ENCODE measurements at places on chromosomes 1 and 21. TPM values are rescaled to one million over a fixed set of nuclear protein-coding genes. Genes with fewer than 3 reads are reported as not detected.

- peak overlapping the region; percentile 48 for H3K4me3 ChIP-seq
- H3K36me3 ChIP-seq: no peaks in the 10 kb centered on the region
- no peaks in the 10 kb centered on the region for H3K27me3 ChIP-seq
- DNase-seq: peak; percentile 72
- H3K27ac ChIP-seq: no peak overlapping the region
- peaks cover 82% of the 10 kb centered on the region for H3K4me1 ChIP-seq
These were observed 12.1 kb upstream of the NES start for GRCh38 chr1:156689035-156689952.

DNA sequence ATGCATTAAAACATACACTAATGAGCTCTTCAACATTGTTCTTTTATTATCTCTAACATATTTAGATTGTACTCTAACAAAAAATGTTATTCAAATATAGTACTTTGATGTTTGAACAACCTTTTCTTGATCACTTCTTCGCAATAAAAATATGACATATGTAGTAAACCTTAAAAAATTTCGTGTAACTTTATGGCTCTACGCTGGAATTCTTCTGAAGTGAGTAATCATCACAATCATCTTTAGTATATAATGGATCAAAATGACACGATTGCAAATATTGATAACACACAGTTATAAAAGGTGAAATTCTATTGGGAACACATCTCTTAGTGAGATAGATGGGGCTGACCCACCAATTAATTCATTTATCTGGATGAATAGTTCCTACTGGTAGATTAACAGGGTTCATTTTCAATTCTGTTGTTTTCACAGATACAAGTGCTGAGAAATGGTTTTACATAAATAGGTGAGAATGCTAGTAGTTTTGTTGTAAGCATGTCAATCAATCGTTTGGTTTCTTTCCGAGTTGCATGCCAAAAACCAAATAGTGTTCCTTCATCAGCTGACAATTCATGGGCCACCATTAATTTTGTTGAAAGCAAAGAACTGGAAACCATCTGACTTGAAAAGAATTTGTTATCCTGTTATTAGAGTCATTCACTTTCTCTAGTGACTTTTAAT is 1.5 kb upstream of the ZMPSTE24 start:
- peak overlapping the region; percentile 99 for H3K4me3 ChIP-seq
- H3K27me3 ChIP-seq: no peaks in the 10 kb centered on the region
- H3K27ac ChIP-seq: peak overlapping the region; percentile 96
- no peak for DNase-seq
- H3K4me1 ChIP-seq: peaks cover 11% of the 10 kb centered on the region
- peaks cover 12% of the 10 kb centered on the region for H3K36me3 ChIP-seq

The KIF14 gene
- 30.0 TPM for total RNA-seq

The COL6A2 gene
- 22.0 TPM for total RNA-seq

GRCh38 chr1:97366984-97367383 is 553.9 kb downstream of the DPYD start:
- H3K27ac ChIP-seq: no peak overlapping the region
- no peaks in the 10 kb centered on the region for H3K36me3 ChIP-seq
- no peaks in the 10 kb centered on the region for H3K4me1 ChIP-seq

DNA sequence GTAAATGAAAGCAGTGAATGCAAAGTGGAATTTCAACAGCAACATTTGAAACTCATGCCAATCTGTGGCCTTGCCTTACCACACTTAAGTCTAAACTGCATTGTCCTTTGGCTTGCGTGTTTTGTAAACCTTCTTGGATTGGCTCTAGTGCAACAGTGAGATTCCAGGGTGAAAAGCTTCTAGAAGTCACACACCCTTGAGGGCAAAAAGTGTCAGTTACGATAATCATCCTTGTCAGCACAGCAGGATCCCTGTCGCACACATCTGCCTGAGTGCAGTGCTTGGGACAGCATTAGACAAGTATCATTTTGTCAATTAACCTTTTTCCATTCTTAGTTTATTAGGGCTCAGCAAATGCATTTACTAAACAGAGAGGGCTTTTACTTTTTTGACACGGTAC is 243.4 kb upstream of the PTBP2 start:
- H3K4me3 ChIP-seq: no peak overlapping the region
- H3K36me3 ChIP-seq: no peaks in the 10 kb centered on the region
- no peak overlapping the region for H3K27ac ChIP-seq
- DNase-seq: no peak

DNA sequence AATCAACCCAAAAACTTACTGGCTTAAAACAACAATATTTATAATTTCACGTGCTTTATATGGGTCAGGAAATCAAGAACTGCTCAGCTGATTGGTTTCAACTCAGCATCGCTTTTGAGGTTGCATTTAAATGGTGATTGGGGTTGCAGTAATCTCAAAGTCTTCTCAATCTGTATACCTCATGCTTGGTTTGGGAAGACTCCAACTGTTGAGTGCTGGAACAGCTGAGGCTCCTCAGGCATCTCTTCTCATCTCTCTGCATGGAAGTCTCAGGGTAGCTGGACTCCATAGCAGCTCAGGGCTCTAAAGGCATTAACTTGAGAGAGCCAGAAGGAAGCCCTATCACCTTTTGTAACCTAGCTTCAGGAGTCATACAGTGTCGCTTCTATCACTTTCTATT is 35.1 kb downstream of the AK5 start:
- H3K4me1 ChIP-seq: peaks cover 11% of the 10 kb centered on the region
- no peak overlapping the region for H3K4me3 ChIP-seq
- H3K27me3 ChIP-seq: no peaks in the 10 kb centered on the region
- no peaks in the 10 kb centered on the region for H3K36me3 ChIP-seq
- H3K27ac ChIP-seq: no peak overlapping the region

The TFF2 gene
- total RNA-seq: 0.52 TPM

- no peaks in the 10 kb centered on the region for H3K36me3 ChIP-seq
- H3K4me3 ChIP-seq: no peak overlapping the region
- H3K27me3 ChIP-seq: no peaks in the 10 kb centered on the region
- DNase-seq: no peak
- H3K27ac ChIP-seq: no peak overlapping the region
- no peaks in the 10 kb centered on the region for H3K4me1 ChIP-seq
These were observed 43.7 kb downstream of the HLX start for GRCh38 chr1:220922951-220923350.

The SDC3 gene
- 33.7 TPM for total RNA-seq

GRCh38 chr1:224816062-224816461 is 113.4 kb upstream of the DNAH14 start:
- no peaks in the 10 kb centered on the region for H3K36me3 ChIP-seq
- no peak for DNase-seq
- no peaks in the 10 kb centered on the region for H3K27me3 ChIP-seq
- no peaks in the 10 kb centered on the region for H3K4me1 ChIP-seq
- H3K27ac ChIP-seq: no peak overlapping the region
- no peak overlapping the region for H3K4me3 ChIP-seq

DNA sequence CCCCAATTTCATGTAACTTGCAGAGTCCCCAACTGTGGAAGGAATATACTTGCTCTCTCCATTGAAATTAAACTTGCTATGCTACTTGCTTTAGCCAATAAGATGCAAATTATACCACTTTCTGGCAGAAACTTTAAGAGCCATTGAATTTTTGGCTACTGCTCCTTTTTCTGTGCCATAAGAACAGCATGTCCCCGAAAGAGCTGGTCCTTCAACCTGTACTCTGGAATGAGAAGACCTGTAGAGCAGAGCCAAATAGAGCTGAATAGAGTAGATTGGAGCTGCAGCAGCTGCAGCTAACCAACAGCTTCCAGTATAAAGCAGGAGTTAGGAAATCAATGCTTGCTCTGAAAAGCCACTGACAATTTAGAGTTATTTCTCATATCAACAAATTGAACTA is 472.3 kb upstream of the B3GALT2 start:
- no peak overlapping the region for H3K4me3 ChIP-seq
- H3K27me3 ChIP-seq: no peaks in the 10 kb centered on the region
- no peaks in the 10 kb centered on the region for H3K4me1 ChIP-seq
- H3K27ac ChIP-seq: no peak overlapping the region

- H3K4me1 ChIP-seq: peaks cover 16% of the 10 kb centered on the region
- DNase-seq: no peak
- no peak overlapping the region for H3K27ac ChIP-seq
- H3K27me3 ChIP-seq: no peaks in the 10 kb centered on the region
- no peaks in the 10 kb centered on the region for H3K36me3 ChIP-seq
These were observed 1.1 kb downstream of the DFFB start for GRCh38 chr1:3858231-3858981.

The ARHGEF16 gene
- 25.1 TPM for total RNA-seq

The SYF2 gene
- 48.1 TPM for total RNA-seq

DNA sequence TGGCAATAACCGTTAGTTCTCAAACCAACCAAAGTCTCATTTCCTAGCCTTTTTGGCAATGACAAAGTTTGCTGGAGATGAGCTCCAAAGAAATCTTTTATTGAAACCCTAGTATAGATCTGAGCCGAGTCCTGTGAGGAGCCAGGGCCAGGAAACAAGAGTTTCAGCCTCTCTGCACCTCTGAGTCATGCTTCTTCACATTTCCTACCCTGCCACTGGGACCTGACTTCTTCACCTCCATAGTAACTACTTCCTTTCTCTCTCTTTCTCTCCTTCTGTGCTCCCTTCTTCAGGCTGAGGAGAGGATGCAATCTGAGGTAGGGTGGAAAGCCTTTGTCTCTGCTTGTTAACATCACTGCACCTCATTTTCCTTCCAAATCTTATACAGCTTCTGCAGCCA is 38.7 kb upstream of the IPO9 start:
- H3K36me3 ChIP-seq: 0 out of 2 replicates have a peak, but pooled peaks cover 2% of the 10 kb centered on the region
- no peak overlapping the region for H3K27ac ChIP-seq
- H3K27me3 ChIP-seq: no peaks in the 10 kb centered on the region

The CFHR4 gene
- total RNA-seq: not detected

DNA sequence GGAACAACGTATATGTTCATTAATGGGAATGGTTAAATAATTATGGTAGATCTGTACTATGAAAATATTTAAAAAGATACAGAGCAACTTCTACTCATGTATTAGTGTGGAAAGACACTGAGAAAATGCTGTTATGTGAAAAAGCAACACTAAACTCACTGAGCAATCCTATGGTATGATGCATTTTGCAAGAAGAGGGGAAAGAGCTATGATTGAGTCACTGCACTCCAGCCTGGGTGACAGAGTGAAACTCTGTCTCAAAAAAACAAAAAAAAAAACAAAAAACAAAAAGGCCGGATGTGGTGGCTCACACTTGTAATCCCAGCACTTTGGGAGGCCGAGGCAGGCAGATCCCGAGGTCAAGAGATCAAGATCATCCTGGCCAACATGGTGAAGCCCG is 44.4 kb downstream of the ATP5PO start:
- no peaks in the 10 kb centered on the region for H3K4me1 ChIP-seq
- no peaks in the 10 kb centered on the region for H3K27me3 ChIP-seq
- H3K27ac ChIP-seq: no peak overlapping the region
- no peak overlapping the region for H3K4me3 ChIP-seq
- H3K36me3 ChIP-seq: no peaks in the 10 kb centered on the region

The LYST gene
- 14.1 TPM for total RNA-seq

DNA sequence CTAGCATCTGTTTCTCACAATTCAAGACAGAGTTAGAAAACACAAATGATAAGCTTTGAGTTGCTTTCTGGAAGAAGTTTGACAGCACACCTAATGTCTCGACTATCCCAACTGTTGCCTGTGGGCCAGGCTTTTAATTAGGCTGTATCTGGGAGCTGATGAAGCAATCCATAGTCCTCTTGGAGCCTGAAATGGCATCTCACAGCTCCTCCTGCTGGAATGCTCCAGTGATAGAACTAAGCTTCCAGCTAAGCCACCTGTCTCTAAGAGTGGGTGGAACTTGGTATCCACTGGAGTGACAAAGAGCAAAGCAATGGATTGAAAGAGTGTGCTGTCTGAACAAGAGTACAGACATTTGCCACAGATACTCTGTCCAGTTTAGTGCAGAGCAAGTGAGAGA is 605.3 kb upstream of the NR5A2 start:
- no peak overlapping the region for H3K4me3 ChIP-seq
- peak; percentile 3 for DNase-seq
- no peaks in the 10 kb centered on the region for H3K36me3 ChIP-seq
- H3K27ac ChIP-seq: no peak overlapping the region
- no peaks in the 10 kb centered on the region for H3K27me3 ChIP-seq

DNA sequence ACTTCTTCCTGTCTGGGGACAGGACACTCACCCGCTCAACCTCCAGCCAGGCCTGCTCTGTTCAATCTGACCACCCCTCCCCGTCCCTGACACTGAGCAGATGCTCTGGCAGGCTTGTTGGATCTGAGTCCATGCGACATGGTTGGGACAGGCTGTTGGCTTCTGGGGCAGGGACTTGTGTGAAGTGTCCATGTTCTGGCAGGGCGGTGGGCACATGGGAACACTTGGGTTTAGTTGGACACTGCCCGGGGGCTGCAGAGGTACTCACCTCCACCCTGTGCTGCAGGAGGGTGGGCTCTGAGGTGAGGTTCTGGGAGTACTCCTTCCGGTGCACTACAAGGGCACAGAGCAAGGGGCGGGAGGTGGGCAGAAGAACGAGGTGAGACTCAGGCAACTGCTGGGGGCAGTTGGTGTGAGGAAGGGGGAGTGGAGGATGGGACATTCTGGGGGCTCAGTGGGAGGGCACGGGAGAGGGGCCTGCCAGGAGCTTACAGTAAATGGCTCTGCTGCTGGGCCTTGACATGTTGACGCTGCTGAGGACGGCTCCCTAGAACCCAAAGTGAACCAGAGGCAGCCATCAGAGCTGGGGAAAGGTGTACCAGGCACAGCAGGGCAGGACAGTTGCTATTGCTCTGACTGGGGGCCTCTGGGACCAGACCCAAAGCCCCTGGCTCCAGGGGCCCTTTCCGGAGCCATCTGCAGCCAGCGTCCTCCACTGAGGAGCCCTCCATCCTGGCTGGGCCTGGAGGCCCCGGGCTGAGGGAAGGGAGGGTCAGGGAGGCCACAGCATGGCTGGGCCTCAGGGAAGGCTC is 2.3 kb downstream of the EPS8L3 start:
- no peak for DNase-seq
- H3K27ac ChIP-seq: no peak overlapping the region
- no peaks in the 10 kb centered on the region for H3K27me3 ChIP-seq

DNA sequence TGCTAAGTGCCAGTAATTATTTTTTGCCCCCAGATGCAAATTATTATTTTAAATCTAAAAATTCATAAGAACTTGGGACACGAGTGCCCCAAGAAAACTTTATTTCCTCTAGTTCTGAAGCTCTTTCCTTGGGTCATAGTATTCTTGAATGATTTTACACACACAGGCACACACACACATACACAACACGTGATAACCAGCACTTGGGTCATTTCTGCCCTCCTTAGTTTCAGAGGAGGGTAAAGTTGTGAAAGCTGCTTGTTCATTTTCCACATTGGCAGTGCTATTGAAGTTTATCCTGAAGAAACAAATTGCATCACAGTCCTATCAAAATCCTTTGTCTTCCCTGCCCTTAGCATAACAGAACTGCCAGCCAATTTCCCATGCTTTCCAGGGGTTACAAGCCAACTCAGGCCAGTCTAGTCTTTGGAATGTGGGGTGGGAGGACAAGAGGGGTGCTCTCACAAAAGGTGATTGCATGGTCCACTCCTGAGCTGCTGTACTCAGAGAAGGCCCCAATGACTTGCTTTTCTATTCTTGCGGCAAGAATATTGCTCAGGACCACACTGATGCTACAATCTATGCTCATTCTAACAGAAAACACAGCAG is 98.5 kb upstream of the POGK start:
- H3K27ac ChIP-seq: no peak overlapping the region
- H3K36me3 ChIP-seq: no peaks in the 10 kb centered on the region
- H3K27me3 ChIP-seq: no peaks in the 10 kb centered on the region
- DNase-seq: no peak
- H3K4me1 ChIP-seq: no peaks in the 10 kb centered on the region

Measured in PC-9 (cell line).